ENCODE measurements at places on chromosomes 16 and 17.
A peak's percentile ranks its signal among the peaks of the same experiment; 100 is the strongest.

GRCh38 chr17:61562287-61562686, 28.7 kb downstream of the NACA2 start:
- DNase-seq, result no peak

- DNase-seq, result no peak
Measured at GRCh38 chr16:88886420-88886844, 20.0 kb upstream of the PABPN1L start.

GRCh38 chr17:15261258-15261801, 3.8 kb downstream of the PMP22 start:
- DNase-seq, result peak; percentile 85

GRCh38 chr17:52995147-52995546, 827.6 kb upstream of the KIF2B start:
- no peak for DNase-seq

- peak; percentile 22 for DNase-seq
Measured at GRCh38 chr17:63772801-63773271, 561 bp downstream of the CCDC47 start.

DNA sequence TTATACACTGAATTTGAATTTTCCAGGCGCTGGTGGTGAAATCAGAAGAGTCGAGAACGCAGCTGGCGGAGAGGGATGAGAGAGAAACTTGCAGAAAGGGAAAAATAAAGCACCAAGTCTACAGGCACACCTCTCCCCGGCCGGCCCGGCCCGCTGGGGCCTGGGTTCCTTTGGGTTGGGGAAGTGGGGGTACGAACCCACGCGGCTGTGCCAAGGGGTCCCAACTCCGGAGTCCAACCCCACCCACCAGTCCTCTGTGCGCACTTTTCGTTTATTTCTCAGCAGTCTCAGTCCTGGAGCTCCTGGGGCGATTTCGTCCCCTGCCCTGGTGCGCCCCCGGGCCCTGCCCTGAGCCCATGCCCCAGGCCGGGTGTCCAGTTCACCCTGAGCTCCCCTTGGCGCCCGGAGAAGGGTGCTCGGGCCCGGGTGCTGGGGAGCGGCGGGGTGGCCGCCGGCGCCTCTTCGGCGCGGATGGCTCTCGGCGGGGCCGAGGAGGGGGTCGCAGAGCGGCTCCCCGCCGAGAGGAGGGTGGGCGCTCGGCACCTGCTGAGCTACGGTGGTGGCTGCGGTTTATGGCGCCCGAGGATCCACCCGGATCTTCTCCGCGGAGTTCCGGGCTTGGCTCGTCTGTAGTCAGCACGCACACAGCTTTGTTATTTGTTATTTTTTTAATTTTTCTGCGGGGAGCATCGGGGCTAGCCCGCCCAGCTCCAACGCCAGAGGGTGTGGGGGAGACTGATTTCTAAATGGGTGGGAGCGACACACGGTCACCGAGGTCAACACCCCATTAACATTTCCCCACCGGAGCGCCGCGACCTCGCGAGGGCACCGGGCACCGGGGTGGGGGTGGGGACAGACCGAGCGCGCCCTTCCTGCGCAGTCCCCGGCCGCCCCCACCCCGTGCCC, 15.7 kb upstream of the CBX8 start:
- peak; percentile 44 for DNase-seq

Data from neural progenitor cell (in vitro differentiated cells).